ENCODE measurements at places on chromosomes 11 and 22.

GRCh38 chr11:68889948-68890446 lies 13.6 kb downstream of the MRPL21 start:
- no peak for DNase-seq

DNA sequence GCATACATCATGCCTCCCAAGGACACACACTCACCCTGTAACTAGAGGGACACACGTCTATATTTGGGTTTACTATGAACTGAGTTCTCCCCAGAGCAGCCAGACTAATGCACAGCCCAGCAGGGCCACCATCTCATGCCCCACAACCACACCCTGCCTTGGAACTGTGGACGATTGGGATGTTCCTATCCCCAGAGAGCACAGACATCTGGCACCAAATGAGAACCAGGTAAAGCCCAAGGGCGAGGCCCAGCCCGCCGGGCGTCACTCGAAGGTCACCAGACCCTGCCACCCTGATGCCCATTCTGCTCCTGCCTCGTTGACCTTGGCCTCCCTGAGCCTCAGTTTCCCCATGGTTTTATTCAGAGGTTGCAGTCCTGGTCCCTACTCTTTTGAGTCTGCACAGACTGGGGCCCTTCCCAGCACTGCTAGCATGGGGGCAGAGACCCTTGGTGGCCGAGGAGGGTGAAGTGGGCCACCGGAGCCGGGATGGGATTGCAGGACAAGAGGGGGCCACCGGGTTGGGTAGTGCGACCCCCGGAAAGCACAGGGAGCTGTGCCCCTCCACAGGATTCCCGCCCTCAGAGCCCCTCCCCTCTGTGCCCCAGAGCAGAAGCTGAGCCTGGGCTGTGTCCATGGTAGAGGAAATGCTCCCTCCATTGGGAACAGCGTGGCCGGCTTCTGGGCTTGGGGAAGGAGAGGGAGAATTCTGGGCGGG lies 56.8 kb downstream of the IGLL5 start:
- DNase-seq = no peak

GRCh38 chr11:72703267-72704008 lies 29.2 kb upstream of the PDE2A start:
- no peak for DNase-seq

- peak; percentile 2 for DNase-seq
Observed at GRCh38 chr11:104668797-104669463, 229.3 kb downstream of the CASP12 start.

- no peak for DNase-seq
Observed at GRCh38 chr11:1881442-1882264, 10.0 kb downstream of the PRR33 start.

- DNase-seq = no peak
Observed at GRCh38 chr11:2321311-2321683, 19.5 kb downstream of the TSPAN32 start.

DNA sequence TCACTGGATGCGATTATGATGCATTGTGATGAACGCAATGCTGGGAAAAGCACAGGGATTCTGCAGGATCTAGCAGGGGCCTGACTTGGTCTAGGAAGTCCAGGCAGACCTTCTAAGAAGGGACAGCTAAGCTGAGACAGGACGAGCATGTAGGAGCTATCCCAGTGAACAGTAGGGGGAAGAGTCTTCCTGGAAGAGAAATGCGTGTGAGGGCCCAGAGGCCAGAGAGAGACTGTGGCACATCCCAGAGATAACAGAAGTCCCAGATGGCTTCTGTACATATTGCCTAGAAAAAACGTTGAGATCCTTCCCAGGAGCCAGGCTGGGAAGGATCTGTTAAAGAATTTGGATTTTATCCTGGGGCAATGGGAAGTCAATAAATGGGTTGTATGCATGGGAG lies 24.6 kb downstream of the RCN1 start:
- no peak for DNase-seq

GRCh38 chr11:86440843-86441242 lies 66.2 kb downstream of the CCDC81 start:
- DNase-seq = no peak

- DNase-seq = peak; percentile 91
Observed at GRCh38 chr22:37019309-37020191, at the start of the genes MPST and TST. Gene MPST (plus strand): TSS chr22:37019742. CDS start chr22:37019837, 95 bp downstream. Gene TST (minus strand): TSS chr22:37019447. CDS start chr22:37018732, 715 bp downstream.

- DNase-seq = no peak
Observed at GRCh38 chr11:74948546-74948897, 369 bp downstream of the XRRA1 start.

- peak; percentile 57 for DNase-seq
Observed at GRCh38 chr22:44363013-44363979, 50.5 kb upstream of the SHISAL1 start.

- DNase-seq = peak; percentile 41
Observed at GRCh38 chr11:86245369-86246292, 1.1 kb downstream of the EED start.

- DNase-seq = no peak
Observed at GRCh38 chr11:118715245-118715831, 35.9 kb upstream of the TREH start.

GRCh38 chr11:66915866-66916265 lies 42.3 kb downstream of the PC start:
- DNase-seq = no peak

DNA sequence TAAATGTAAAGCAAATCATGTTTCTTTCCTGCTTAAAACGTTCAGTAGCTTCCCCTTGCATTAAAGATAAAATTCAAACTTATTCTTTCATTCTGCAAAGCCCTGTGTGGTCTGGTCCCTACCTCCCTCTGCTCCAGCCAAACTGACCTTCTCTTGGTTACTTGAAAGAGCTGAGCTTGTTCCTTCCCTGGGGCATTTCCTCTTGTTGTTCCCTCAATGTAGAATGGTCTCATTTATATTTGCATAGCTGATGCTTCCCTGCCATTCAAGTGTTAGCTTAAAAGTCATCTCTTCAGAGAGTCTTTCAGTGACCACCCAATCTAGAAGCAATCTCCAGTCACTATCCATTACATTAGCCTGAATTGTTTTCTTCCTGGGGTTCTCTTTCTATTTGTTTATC lies 1618.5 kb upstream of the TENM4 start:
- no peak for DNase-seq

DNA sequence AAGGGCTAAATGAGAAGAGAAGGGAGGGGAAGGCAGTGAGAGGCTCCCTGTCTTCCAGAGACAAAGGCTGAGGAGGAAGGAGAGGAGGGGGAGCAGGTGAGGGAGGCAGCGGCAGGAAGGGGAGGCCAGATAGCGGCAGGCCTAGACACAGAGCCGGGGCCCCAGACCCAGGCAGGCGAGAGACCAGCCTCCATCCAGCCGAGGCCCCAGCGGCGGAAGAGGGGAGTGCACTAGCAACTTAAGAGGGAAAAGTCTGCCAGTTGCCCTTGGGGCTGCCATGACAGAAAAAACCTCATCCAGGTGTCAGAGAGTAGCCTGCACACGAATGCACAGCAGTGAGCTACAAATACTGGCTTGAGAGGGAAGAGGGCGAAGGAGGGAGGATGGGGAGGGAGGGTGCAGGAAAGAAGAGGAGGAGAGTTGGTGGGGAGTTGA lies 46.7 kb downstream of the IGLL1 start:
- DNase-seq = no peak

GRCh38 chr22:29580200-29580810 lies 608 bp downstream of the NIPSNAP1 start:
- DNase-seq = peak; percentile 67

- peak; percentile 23 for DNase-seq
Observed at GRCh38 chr11:115965767-115966504, 461.7 kb upstream of the CADM1 start.

- no peak for DNase-seq
Observed at GRCh38 chr11:130241713-130242112, 73.0 kb downstream of the ZBTB44 start.

GRCh38 chr11:17479284-17480214 lies 2.9 kb upstream of the ABCC8 start:
- DNase-seq = peak; percentile 62

- DNase-seq = no peak
Observed at GRCh38 chr22:29563652-29564460, 10.3 kb upstream of the THOC5 start.

DNA sequence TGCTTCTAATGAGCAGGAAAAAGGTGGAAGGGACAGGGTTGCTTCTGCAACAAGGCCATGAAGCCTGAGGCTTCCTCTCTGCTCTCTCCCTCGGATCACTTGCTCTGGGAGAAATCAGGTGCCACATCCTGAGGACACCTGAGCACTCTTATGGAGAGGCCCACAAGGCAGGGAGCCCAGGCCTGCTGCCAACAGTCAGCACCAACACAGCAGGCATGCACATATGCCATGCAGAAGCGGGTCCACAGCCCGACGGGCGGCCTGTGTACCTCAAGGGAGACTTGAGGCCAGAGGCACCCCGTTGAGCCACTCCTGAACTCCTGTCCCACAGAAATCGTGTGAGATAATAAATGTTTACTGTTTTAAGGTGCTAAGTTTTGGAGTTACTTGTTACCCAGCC lies 9.5 kb downstream of the TTLL12 start:
- no peak for DNase-seq

- DNase-seq = no peak
Observed at GRCh38 chr11:133843454-133843987, 1.8 kb downstream of the SPATA19 start.

GRCh38 chr11:117498791-117499190 lies 171.1 kb downstream of the CEP164 start:
- DNase-seq = no peak

DNA sequence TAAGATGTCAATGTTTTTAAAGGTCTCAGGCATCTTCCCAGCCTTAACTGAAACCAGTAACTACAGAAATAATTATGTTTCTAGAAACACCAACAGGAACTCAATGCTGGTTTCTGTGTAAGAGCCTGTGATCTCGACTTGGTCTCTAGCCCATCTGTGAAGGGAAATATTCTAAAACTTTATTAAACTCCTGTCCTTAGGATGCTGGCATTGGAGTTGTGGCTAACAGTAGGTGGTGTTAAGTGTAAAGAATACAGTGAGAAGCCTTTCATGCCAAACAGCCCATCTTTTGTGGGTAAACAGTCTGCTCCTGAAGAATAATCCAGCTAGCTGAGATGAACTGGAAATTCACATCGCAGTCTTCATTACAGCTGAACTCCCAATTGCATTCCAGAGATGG lies 133.2 kb downstream of the ADAMTS15 start:
- DNase-seq = no peak

GRCh38 chr11:70820712-70821111 lies 422.4 kb downstream of the CTTN start:
- no peak for DNase-seq

- no peak for DNase-seq
Observed at GRCh38 chr11:119470317-119471291, 47.6 kb upstream of the THY1 start.

DNA sequence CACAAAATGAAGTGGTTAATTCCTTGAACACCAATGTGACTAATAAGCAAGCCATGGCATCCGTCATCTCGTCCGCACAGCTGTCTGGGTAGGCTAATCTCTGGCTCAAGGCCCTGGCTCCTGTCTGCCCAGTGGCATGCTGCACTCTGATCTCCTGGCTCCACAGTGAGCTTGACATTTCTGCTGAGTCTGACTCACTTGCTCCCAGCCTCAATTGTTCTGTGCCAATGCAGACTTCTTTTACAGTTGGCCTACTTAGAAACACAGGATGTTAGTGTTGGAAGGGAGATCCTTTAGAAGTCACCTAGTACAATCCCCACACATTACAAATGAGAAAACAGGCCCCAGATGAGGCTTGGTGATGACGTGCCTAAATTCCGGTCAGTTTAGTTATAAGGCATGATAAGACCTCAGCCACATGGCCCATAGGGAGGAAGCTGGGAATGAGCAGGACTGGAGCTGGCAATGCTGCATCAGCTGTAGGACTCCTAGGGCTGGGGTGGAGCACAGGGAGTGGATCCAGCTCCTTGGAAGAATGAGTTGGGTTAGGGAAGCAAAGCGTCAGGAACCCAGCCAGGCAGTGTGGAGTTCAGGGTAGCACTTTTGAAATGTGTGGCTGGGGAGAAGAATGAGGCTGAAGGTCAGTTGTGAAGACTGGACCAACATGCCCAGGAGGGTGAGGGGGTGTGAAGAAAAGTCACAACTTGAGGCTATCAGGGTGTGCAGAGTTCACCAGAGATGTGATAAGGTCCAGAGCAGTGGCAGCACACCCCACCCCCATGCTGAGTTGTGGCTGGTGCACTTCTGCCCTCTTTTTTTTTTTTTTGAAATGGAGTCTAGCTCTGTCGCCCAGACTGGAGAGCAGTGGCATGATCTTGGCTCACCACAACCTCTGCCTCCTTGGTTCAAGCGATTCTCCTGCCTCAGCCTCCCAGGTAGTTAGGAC lies 70.2 kb upstream of the EED start:
- DNase-seq = peak; percentile 77

DNA sequence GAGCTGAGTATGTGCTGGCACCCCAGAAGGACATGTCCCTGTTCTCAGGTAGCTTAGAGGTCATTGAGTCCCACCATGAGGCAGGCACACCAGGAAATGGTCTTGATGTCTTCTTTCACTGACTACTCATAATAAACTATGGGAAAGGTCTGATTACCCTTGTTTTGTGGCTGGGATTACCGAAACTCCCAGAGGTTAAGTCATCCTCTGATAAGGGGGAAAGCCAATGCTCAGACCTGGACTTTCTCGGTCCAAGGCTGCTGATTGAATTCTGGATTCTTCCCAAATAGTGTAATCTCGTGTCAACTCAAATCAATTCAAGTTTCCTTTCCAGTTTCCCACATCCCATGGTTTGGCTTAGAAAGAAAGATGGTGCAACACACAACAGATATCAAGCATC lies 3.7 kb upstream of the CD44 start:
- no peak for DNase-seq

DNA sequence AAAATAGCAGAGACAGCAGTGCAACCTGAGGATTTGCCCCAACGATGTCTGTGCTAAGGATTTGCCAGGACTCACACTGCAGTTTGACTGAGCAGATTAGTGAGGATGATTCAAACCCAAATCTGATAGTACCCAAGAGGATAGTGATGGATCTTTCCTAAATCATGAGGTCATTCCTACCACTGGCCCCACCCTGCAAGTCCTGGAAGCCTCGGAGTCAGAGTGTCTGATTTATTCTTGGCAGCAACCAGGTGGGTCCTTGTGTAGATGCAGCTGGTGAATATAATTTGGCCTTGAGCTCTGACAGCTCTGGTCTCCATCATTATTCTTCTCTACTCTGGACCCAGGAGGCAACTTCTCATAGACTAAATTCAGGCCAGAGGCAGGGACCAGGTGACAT lies 179.3 kb upstream of the RAG2 start:
- DNase-seq = no peak

GRCh38 chr11:27363576-27364117 lies 632 bp upstream of the CCDC34 start:
- DNase-seq = no peak

All from small intestine (tissue), 16 donors.